ENCODE measurements at places on chromosomes 7 and 10.
A peak's percentile ranks its signal among the peaks of the same experiment; 100 is the strongest.

- DNase-seq: no peak
Measured at GRCh38 chr10:5843686-5844344, 30.6 kb upstream of the GDI2 start.

- DNase-seq: no peak
Measured at GRCh38 chr10:120433141-120433540, 23.9 kb upstream of the PLPP4 start.

GRCh38 chr10:75638752-75639151 is 207.3 kb downstream of the LRMDA start:
- DNase-seq: no peak

DNA sequence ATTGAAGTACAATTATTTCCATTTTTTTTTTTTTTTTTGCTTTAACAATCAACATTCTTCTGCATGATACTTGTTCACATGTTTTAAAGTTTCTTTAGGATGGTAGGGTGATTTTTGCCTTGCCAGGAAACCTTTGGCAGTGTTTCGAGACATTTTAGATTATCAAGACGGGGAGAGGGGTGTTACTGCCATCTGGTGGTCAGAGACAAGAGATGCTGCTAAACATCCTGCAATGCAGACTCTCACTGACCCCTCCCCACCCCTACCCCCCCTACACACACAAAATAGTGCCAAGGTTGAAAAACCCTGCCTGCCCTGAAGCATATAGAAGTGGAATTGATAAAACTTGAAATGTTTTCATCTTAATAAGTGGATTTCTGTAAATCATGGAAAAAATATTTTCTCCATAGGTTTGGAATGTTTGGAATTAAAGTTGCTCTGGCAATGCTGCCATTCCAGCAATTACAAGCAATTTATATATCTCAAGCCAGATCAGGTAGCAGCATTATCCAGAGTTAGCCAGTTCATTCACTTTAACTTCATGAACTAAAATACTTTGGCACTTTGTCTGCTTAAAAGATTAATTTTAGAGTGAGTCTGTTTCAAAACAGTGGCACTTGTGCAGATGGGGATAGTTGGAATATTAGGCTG is 62.1 kb downstream of the SDHAF3 start:
- DNase-seq: peak; percentile 55
